Upper lobe of left lung (tissue), 6 donors: ENCODE measurements at places on chromosomes 1 and 21.

DNA sequence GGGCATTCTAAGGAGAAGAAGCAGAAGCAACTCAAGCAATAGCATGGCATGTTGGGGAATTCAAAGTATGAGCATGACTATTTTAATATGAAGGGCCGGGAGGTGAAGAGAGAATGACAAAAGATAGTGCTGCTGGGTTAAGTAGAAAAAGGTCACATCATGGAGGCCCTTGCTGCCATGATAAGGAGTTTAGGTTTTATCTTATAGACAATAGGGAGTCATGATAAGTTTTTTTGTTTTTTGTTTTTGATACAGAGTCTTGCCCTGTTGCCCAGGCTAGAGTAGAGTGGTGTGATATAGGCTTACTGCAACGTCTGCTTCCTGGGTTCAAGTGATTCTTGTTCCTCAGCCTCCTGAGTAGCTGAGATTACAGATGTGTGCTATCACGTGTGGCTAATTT lies 3.1 kb downstream of the BNIPL start:
- DNase-seq = no peak

- DNase-seq = peak; percentile 87
These were observed at the start of gene NES for GRCh38 chr1:156676820-156677615. NES (minus strand) TSS chr1:156677407; CDS start chr1:156677264, 143 bp downstream.

DNA sequence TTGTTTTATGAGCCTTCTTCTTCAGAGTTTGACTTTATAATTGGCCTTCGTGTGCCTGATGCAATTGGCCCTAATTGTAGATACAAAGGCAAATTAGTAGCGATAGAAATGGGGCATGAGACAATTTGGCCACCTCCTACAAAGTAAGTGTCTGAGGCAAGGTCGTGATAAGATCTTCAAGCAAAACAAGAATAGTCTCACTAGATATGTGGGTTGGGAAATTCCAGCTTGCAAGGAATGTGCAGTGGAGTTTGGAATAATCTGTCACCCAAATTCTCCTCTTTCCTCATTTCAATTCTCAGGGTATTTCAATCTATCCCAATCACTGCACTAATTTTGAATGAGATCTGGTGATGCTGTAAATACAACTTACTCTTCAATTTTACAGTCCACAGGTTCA lies 11.4 kb upstream of the TSNAX start:
- no peak for DNase-seq

DNA sequence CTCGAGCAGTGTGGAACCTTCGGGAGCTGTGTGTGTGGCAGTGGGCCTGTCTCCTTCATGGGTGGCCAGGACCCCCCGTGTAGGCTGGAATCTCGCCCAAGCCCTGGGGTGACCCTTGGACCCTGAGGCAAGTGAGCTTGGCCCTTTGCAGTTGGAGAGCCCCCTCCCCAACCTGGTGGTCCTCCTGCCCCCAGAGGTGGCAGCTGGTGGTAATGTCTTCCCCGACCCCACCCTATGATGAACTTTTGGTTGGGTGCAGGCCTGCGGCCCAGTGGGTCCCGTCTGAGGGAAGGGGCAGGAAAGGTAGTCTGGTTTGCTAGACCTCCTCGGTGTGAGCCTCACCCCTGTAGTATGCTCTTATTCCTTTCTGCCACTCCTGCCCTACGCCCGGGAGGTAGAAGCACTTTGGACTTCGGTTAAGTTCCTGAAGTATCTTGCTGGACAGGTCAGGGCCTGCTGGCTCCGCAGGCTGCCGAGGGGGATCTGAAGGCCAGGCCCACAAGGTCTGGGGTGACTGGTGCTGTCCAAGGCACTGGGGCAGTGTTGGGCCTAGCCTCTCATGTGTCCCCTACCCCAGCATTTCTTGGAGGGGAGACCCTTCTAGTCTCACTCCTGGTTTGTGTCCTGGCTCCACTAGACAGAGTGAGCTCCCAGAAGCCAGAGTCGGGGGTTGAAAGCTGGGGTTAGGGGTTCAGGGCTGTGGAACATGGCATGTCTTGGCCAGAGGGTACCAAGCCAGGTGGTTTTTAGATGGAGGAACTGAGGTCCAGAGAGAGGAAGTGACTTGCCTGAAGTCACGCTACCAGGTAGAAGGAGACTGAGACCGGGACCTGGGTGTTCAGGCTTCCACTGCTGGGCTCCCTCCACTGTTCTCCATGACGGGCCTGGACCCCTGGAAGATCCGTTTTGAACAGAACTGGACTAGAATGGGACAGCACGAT lies 1.8 kb downstream of the ZNF362 start:
- DNase-seq = peak; percentile 52
